ENCODE measurements at places on chromosomes 5 and 9.

GRCh38 chr5:7980881-7981280, 111.9 kb downstream of the MTRR start:
- no peak for DNase-seq

GRCh38 chr5:120690621-120691407, 226.7 kb downstream of the PRR16 start:
- DNase-seq = peak; percentile 30

DNA sequence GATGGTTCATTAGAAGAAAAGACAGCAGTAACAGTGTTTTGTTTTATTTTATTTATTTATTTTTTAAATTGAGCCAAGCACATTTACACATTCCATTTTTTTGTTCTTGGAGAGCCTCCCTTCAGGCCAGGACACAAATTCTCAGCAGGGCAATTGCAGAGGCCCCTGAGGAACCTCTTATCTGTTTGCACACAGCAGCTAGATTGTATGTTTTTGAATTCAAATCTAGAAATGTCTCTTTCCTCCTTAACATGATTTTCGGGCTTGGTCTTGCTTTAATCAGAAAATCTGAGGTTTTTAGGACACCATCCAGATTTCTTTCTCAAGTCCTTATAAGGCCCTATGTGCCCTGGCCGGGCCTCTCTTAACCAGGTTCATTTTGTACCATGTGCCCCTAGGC, 76.0 kb downstream of the PRR16 start:
- no peak for DNase-seq

GRCh38 chr5:123868881-123869280, 356.9 kb downstream of the CSNK1G3 start:
- no peak for DNase-seq

GRCh38 chr5:67725604-67726003, 490.0 kb upstream of the PIK3R1 start:
- no peak for DNase-seq

GRCh38 chr5:174522480-174523260, 201.7 kb upstream of the MSX2 start:
- DNase-seq = no peak

DNA sequence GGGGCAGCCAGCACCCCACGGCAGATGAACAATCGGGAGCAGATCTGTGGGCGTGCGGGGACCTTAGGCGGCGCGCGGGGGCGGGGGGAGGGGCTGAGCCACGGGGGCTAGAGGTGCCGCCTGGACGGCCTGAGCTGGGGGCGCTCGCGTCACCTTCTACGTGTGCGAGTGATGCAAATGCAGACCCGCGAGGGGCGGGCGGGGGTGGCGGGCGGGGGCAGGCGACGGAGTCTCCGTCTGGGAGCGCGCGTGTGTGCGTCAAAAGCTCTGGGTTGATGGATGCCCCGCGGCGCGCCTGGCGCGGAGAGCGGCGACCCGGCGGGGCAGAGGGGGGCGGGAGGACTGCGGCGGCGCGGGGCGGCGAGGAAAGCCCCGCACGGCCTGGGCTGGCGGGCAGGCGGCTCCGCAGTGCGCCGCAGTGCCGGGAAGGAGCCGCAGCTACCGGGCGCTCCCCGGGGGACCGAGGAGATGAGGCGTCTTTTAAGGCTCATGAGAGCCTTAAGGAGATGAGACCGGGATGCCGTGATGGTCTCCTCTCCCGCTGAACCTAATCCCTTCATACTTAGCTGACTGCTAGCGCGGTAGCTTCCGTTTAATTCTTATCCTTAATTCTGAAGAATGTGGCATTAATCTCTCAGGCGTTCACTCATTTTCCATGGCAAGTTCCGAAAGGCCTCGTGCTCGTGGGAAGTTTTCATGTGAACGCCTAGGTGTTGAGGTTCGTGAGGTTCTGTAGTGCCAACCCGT, 1.5 kb downstream of the SV2C start:
- no peak for DNase-seq

GRCh38 chr5:106459541-106459940, 1211.2 kb downstream of the EFNA5 start:
- DNase-seq = no peak

DNA sequence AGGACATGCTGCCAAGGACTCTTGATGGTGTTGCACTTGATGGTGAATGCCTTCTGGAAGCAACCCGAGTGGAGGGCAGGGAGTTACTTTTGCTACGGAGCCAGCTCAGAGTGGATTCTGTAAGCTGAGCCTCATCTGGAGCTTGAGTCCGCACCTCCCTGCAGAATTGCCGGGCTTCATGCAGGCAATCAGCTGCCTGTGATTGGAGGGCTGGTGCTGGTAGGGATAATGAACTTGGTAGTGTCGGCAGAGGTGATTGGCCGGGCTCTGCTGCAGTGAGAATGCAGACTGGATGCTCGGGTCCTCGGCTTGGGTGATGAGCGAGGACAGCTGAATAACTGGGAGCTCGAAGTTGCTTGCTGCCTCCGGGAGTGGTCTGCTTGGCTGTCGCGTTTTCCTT, 23.1 kb downstream of the SLC25A25 start:
- peak; percentile 28 for DNase-seq

DNA sequence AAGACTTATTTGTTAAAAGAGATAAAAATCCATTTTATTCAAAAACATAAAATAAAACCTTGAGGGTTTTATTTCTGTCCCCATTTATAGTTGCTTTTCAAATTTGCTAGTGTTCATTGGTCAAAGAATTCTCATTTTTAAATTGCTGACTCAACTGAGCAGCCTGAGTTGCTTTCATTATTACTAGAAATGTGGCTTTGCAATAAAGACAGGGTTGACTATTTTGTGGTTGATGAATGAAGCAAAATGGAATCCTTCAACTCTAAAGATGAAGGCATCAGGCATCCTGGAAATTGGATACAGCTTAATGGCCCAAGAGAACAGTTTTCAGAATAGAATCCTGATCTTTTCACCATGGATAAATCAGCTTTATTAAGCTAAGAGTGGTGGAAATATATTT, 23.9 kb upstream of the PPP3R2 start:
- peak; percentile 32 for DNase-seq

DNA sequence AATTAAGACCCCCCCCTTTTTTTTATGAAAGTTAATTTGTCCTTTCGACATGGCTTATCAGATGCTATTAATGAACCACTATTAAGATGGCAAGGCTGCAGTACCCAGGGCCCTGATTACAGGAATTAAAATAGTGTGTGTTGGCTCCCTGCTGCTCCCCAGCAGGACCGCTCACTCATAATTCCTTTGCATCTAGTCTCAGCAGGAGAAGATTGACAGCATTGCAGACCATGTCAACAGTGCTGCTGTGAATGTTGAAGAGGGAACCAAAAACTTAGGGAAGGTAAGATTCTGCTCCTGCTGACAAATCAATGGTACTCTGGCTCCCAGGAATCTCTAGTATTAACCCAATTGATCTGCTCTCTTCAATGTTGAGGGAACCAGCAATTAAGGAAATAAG, 61.0 kb downstream of the STX17 start:
- DNase-seq = no peak

GRCh38 chr5:95861221-95861863, 38.8 kb upstream of the GLRX start:
- peak; percentile 98 for DNase-seq

DNA sequence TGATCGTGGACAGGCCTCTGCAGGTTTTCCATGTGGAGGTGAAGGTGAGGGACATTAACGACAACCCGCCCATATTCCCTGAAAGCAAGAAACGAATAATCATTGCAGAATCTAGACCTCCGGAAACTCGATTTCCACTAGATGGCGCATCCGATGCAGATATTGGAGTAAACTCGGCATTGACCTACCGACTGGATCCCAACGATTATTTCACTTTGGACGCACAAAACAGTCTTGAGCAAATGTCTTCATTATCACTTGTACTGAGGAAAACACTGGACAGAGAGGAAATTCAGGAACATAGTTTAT, 621 bp downstream of the PCDHA13 start:
- DNase-seq = no peak

DNA sequence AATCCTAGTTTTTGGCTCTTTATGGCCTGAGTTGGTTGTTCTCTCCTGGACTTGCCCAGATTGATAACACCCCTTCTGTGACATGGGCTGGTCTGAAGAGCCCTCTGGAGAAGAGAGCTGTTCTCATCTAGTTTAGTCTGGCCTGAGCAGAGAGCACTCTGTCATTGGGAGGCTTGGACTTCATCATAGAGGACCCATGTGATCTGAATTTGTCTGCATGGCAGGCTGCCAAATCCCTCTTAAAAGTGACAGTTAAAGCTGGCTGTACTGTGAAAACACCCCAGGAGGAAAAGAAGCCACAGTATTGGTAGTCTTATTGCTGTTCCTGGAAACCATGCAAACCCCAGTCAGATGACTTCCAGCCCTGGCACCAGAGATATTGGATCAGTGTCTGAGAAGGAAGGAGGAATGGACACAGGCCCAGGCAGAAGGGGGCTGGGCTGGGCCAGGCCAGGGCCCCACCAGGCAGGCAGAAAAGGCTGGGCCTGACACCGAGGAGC, 3.7 kb upstream of the WDR31 start:
- DNase-seq = peak; percentile 65

GRCh38 chr5:150649108-150650020, 8.9 kb downstream of the SYNPO start:
- DNase-seq = no peak

GRCh38 chr9:89878687-89879086, 273.9 kb downstream of the GADD45G start:
- DNase-seq = peak; percentile 11

DNA sequence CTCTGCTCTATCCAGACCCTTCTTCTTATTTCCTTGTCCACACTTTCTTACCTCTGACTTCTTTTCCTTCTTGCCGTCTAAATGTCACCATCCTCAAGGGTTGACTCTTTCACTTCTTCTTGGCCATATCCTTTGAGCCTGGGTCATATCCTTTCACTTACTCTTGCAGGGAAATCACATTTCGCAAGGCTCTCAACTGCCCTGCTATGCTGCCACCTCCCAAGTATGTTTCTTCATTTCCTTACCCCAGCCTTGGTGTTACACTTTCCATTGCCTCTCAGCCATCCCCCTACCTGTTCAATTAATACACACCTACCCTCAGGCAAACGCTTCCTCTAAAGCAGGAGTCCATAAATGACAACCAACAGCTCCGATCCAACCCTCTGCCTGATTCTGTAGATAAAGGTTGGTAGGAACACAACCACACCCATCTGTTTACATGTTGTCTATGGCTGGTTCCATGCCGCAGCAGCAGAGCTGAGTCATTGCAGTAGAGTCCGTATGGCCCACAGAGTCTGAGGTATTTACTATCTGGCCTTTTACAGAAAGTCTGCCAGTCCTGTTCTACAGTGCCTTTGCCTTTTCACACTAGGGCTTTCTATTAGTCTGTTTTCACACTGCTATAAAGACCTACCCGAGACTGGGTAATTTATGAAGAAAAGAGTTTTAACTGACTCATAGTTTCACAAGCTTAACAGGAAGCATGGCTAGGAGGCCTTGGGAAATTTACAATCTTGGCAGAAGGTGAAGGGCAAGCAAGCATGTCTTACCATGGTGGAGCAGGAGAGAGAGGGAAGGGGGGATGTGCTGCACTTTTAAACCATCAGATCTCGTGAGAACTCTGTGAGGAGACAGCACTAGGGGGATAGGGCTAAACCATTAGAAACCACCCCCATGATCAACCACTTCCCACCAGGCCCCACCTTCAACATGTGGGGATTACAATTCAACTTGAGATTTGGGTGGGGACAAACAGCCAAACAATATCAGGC, 97.9 kb downstream of the SV2C start:
- no peak for DNase-seq

DNA sequence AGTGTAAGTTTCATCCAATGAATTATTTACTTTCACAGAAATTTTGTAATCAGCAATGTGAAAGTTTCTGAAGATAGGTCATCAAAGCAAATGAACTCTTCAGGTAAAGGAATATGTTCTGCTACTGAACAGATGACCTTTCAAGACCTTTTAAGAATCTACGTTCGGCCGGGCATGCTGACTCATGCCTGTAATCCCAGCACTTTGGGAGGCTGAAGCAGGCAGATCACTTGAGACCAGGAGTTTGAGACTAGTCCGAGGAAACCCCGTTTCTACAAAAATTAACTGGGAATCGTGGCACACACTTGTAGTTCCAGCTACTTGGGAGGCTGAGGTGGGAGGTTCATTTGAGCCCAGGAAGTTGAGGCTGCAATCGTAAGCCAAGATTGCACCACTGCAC, 578.4 kb upstream of the COX7C start:
- DNase-seq = no peak

DNA sequence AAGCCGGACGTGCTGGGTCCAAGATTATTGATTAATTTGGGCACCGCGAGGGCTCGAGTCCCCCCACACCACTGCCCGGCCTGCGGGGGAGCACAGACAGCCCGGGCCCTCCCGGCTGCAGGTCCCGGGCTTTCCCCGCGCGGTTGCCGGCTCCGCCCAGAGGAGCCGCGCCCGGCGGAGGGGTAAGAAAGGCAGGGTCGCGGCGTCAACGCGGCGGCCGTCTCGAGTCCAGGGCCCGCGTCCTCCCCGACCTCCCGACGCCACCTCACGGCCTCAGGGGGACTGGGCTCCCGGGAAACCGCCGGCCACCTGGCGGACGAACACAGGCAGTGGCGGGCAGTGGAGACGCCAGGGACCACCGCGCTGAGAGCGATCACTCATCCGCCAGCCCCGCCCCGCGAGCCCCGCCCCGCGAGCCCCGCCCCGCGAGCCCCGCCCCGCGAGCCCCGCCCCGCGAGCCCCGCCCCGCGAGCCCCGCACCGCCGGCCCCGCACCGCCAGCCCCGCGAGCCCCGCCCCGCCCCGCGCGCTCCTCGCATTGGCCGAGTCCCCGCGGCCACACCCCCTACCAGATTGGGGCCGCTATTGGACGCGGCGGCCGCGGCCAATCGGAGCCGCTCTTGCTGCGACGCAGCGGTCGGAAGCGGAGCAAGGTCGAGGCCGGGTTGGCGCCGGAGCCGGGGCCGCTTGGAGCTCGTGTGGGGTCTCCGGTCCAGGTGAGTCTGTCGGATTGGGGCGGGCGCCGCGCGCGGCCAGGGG, at the start of gene MRPL41:
TSS of gene MRPL41 (plus strand) at position 616 of the 758 bp plus-strand sequence. CDS start 203 bp downstream, outside the sequence.
- peak; percentile 82 for DNase-seq

DNA sequence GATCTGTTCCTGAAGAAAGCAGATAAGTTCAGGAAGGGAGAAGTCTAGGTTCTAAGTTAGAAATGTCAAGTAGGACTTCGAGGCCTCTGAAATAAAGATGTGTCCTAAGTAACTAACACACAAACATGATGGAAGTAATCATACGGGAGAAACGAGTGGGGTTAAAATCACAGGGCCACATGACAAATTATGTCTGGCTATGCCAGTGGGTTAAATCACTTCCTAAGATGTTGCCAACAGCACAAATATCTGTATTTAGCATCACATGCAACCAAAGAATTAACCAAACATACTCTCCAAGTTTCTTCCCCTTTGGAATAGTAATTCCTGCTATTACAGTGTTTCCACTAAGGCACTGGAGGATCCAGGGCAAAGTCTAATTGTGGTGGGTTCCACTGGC, 13.7 kb upstream of the ZSWIM6 start:
- no peak for DNase-seq

- DNase-seq = peak; percentile 4
Observed at GRCh38 chr9:90141723-90142122, 500.9 kb downstream of the DIRAS2 start.

- no peak for DNase-seq
Observed at GRCh38 chr5:75529185-75529584, 17.5 kb downstream of the POLK start.

- peak; percentile 99 for DNase-seq
Observed at GRCh38 chr9:755454-756381, 85.8 kb upstream of the DMRT1 start.

GRCh38 chr9:37405350-37405749, 17.1 kb upstream of the GRHPR start:
- DNase-seq = no peak

All from M059J (cell line).